ENCODE measurements at places on chromosomes 3 and 15.

GRCh38 chr15:52498706-52499105, 30.0 kb downstream of the MYO5A start:
- no peak for DNase-seq

DNA sequence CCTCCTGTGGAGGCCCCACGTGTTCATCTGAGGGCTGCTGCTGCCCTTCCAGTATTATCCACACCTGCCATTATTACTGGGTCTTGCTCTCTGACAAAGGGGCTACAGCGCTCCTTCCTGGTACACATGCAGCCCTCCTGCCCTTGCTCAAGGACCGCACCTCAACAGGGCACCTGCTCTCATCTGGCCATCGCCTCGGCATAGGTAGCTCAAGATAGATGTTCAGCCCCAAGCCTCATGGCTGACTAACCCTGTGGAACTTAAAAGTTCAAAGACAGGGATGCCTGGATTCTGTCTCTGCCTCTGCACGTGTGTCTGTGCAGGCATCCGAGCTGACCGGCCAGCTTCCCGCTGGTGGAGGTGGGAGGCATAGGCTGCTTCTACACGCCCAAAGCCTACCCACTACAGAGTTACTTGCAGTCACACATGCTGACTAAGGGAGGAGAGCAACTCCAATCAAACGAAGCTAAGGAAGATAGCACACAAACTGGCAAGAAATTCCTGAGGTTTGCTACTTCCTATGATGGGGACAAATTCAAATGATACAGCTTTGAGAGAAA, 152.5 kb upstream of the ATP10A start:
- no peak for DNase-seq

DNA sequence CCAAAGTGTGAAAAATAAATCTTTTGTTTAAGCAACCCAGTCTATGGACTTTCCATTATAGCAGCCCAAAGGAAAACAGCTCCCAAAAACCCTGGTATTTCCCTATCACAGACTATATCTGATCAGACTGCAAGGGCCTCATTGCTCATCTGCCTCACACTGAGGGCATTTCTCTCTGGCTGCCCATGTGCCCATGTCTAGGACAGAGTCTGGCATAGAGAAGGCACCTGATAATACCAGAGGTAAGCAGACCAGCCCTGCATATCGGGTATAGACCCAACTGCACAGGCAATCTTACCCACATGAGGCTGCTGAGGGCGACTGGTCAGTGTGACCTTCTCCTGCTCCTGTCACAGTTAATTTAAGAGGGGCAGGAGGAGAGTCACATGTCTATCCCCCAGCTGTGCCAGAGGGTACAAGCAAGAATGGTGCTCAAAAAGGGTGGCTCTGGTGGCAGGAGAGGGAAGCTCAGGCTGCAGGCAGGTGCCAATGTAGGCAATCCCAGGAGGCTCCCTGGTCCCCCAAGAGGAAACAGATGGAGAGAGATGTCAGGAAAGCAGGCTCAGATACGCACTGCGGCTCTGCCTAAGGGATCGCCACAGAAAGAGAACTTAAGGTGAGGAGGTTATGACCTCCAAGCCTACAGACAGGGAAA, 3.1 kb downstream of the CSRNP1 start:
- DNase-seq: no peak

- no peak for DNase-seq
Measured at GRCh38 chr3:27252646-27253045, 116.5 kb downstream of the NEK10 start.

DNA sequence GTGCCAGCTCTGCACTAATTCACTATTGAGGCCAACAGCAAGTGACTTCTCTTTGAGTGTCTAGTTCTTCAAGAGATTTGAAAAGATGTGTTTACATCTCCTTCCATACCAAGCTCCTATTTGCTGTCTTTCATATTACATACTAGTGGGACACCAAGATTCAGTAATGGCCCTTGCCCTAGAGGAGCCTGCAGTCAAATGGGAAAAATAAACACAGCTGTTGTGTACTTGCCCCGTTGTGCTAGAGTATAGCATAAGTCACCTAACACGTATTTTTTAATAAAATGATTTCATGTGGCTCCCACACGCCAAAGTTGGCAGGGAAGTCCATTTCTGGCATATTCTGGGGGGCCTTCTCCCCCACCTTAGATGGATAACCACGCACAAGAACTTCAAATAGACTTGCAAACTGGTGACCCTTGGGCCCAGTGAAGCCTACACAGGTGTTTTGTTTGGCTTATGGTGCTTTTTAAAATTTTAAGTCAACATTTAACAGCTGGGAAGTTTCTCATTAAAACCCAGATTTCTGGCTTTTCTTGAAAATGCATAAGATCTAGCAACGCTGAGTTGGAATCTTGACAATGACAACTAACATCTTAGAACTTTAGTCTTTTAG, 95.3 kb upstream of the LPP start:
- no peak for DNase-seq

- DNase-seq: no peak
Measured at GRCh38 chr3:123816673-123817207, 67.4 kb downstream of the MYLK start.

- DNase-seq: no peak
Measured at GRCh38 chr3:195198426-195199346, 72.3 kb downstream of the XXYLT1 start.

DNA sequence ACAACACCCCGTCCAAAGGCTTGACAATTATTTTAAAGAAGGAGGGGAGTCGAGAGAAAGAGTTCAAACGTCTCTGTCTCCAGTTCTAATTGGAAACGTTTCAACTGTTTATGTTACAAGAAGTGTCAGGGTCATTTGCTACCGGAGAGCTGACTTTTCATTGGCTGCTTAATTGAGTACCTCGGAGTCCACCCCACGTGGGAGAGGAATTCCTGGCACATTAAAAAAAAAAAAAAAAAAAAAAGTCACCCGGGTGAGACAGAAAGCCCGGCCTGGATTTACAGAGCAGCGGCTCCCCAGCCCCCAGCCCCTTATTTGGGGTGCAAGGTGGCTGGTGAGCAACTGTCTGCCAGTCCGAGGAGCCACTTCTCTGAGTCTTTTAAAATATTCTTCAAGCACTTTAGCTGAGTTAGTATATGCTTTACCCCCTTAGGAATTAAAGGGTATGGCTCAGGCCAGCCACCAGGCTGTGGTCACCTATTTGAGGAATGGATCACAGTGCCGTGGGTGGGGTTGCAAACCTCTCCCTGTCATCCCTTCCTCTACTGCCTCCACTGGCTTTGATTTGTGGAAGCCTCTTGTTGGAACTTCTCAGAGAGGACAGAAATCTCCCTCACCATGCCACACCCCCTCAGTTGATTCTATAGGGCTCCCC, 3.9 kb upstream of the TLE3 start:
- no peak for DNase-seq

Measured in activated naive CD4-positive, alpha-beta T cell treated with anti-CD3 and anti-CD28 coated beads, Interleukin-2, amount 50 U/mL, for 72 hours (primary cell).